ENCODE measurements at places on chromosomes 5 and 9.

DNA sequence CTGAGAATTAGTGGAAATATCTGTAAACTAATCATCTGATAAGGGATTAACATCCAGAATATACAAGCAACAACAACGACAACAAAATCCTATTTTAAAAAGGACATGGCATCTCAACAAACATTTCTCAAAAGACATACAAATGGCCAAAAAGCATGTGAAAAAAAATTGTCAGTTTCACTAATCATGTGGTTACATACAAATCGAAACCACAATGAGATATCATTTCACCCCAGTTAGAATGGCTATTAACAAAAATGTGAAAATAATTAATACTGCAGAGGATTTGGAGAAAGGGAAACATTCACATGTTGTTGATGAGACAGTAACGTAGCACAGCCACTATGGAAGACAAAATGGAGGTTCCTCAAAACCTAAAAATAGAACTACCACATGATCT lies 69.5 kb downstream of the ERP44 start:
- no peak for DNase-seq

GRCh38 chr9:126599047-126599650 lies 14.6 kb upstream of the LMX1B start:
- no peak for DNase-seq

DNA sequence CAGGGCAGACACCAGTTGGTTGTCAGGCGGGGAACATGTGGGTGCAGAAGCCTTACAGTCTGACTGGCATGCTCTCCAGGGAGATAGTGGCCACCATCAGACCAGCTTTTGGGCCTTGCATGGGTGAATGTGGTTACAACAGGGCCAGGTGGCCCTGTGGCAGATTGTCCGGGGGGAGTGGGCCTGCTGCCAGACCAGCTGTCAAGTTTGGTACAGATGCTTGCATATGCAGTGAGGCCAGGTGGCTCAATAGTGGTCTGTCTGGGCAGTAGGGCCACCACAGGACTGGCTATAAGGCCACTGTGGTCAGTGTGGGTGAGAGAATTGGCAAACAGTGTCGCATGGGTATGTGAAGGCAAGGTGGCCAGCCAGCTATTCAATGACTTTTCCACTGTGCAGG lies 148.7 kb downstream of the FAM174A start:
- no peak for DNase-seq

DNA sequence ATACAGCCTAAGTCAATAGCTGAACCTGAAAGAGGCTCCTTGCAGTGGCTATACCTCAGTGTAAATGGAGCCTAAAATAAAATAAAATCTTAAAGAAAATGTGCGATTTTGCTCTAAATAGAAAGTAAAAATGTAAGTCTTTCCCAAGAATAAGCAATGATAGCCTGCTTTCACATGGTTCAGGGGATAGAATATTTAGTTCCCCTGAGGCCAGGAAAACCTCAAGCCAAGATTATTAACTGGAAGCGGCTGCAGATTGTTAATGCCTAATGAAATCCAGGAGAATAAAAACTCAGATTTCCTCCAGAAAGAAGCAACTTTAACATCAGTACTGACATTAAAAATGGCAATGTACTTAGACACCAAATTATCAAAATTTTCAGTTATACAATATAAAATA lies 463.7 kb downstream of the CYLC2 start:
- no peak for DNase-seq

DNA sequence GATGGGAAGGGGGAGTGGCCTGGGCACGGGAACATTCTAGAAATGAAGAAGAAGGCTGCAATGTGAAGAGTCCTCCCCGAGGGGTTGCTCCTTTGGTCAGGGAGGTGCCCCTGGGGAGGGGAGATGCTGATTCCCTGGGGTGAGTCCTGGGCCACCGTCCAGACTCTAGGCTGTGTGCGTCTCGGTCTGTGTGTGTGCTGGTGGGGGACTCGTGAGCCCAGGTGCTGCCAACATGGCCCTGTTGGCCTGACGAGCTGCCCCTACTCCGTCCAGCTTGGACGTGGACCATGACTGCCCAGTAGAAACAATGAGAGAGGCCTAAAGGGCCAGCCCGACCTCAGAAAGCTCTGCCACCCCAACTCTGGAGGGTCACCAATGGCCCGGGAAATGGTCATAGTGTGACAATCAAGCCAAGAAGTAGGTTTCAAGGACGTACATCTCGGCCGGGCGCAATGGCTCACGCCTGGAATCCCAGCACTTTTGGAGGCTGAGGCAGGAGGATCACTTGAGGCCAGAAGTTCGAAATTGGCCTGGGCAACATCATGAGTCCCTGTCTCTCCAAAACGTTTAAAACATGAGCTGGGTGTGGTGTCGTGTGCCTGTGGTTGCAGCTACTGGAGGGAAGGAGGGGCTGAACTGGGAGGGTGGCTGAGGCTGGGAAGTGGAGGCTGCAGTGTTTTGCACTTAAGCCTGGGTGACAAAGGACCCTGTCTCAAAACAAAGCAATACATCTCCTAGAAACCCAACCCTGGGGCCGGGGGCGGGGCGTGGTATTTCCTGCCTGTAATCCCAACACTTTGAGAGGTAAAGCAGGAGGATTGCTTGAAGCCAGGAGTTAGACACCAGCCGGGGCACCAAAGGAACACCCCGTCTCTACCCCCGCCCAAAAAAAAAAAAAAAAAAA lies 17.0 kb downstream of the LHX3 start:
- no peak for DNase-seq

Measured in brain pericyte (primary cell).